ENCODE measurements at places on chromosomes 5 and 9.

DNA sequence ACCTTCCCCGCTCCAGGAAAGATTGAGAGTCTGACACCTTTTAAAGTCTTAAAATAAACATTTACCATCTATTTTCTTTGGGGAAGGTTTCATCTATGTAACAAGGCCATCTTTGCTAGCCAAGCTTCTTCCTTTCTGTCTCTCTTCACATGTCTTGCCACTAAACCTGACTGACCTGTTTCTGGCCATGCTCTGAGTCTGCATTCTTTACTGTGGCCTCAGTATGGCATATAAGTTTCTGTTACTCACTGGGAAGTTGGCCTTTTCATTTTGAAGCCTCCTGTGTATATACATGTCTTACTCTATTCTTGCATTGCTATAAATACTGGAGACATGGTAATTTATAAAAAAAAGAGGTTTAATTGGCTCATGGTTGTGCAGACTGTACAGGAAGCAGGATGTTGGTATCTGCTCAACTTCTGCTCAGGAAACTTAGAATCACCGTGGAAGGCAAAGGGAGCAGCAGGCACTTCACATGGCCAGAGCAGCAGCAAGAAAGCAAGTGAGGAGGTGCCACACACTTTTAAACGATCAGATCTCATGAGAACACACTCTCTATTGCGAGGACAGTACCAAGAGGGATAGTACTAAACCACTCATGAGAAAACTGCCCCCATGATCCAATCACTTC is 48.1 kb downstream of the KCNV2 start:
- no peak for DNase-seq

GRCh38 chr9:8533681-8534080 is 734.1 kb upstream of the DMAC1 start:
- DNase-seq = no peak

DNA sequence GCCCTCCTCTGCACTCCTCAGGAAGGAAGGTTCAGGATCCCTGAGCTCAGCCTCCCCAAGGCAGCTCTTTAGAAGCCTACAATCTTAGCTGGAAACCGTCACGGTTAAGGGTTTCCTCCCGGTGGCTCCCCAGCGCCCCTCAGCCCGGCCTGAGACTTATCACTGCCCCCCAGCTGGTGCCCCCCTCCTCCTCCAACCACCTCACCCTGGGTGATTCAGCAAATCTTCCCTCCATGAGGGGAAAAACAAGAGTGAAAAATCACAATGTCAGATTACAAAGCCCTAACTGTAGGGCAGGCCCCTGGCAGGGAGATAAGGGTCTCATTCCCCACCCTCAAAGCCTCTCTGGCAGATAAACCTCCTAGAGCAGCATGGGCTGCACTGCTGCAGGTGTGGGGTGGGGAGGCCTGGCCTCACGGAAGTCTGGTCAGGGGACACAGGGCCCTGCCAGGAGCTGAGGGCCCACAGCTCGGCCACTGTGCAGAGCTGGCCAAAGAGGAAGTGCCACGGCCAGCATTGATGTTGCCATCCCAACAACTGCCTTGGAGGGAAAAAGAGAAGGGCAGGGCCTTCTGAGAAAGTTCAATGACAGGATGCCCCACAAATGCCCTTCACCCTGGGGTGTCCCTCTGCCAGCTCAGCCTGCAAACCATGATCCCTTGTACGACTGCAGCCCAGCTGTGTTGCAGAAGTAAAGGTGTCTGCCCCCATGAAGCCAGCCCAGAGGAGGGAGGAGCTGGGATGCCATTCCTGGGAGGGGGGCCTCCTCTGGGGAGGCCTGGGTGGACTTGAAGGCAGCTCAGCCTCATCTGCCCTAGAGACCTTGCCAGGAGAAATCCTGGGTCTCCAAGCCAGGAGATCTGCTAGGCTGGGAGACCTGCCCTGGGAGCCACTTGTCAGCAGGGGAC is 25.9 kb downstream of the GFI1B start:
- no peak for DNase-seq

DNA sequence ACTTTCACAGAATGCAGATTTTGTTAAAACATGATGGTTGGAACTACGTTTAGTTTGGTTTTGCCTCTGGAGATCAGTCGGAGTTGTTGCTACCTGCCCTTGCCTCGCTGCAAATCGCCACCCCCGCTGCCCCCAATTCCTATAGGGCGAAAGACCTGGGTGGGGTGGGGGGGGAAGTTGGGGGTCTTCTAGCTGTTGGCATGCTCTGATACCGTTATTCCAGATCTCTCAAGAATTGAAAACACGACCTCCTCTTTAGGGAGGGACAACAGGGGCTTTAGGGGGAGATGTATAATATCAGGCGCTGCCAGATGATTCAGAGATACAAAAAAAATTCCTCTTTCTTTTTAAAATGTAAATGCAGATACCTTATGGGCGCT is 36.4 kb upstream of the NFIB start:
- DNase-seq = no peak

- DNase-seq = no peak
Measured at GRCh38 chr5:179827680-179828079, 7.0 kb downstream of the SQSTM1 start.

DNA sequence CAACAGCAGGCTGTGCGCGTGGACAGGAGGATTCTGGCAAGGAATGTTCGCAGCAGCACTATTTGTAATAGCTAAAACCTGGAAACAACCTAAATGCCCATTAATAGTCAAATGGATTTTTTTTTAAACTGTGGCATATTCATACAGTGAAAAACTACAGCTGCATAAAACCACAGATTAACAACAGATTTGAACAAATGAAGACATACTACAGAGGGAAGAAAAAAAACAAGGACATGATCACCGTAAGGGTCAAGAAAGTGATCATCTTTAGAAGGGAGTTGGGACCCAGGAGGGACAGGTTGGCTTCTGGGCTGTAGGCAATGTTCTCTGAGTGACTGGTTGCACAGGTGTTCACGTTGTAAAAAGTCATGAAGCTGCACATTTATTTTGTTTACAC is 1.2 kb upstream of the TMOD1 start:
- DNase-seq = no peak

DNA sequence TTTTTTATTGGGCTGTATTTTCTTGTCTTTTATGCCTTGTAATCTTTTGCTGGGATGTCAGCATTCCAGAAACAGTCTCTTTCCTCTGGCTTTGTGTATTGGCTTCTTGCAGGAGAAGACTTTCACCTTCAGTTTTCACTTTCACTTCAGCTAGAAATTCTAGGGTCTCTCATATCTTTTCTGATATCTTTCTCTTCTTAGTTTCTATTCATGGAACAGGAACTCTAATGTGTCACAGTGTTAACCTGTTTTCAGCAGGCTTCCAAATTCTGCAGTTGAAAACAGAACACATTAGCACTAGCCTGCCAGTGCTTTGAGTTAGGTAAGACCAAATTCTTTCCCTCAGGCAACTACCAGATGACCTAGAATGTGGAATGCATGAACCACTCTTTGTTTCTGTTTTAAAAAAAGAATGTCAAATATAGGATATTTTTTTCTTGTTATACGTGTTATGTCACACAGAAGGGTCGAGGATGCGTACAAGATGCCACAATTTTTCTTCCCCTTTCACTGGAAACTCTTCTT is 164.7 kb downstream of the TUSC1 start:
- DNase-seq = no peak

DNA sequence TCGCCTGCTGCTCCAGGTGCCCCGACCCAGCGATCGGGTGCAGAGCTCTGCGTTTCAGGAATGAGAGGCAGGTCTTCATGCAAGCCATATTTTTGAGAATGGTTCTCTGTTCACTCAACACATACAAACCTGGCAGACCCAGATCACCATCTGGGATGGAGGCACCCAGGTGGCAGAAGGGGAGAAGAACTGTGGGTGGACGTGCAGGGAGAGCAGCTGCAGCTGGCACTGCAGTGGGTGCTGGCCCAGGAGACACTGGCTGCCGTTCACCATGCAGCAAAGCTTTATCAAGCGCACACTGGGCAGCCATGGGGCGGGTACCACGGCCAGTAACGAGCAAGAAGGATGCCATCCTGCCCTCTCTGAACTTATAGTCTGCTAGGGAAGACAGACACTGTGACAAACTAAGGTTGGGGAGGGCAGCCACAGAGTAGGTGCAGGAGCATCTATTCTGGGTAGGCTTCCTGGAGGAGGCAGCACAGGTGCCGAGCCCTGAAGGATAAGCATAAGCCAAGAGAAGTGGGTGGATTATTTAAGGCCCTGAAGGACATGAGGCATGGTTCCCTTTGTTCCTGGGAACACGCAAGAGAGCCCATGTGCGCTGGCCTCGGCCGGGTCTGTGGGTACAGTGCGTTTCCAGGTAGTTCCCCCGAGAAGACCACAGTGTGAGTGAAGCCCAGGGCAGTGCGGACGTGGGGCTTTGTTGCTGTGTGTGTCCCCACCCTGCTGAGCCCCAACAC is 46.2 kb upstream of the FCN2 start:
- DNase-seq = no peak

- DNase-seq = no peak
Measured at GRCh38 chr9:100131216-100131615, 32.2 kb downstream of the INVS start.

GRCh38 chr9:36729906-36730305 is 157.2 kb downstream of the MELK start:
- peak; percentile 27 for DNase-seq

- DNase-seq = peak; percentile 78
Measured at GRCh38 chr5:110478895-110479294, 247.6 kb downstream of the TMEM232 start.

DNA sequence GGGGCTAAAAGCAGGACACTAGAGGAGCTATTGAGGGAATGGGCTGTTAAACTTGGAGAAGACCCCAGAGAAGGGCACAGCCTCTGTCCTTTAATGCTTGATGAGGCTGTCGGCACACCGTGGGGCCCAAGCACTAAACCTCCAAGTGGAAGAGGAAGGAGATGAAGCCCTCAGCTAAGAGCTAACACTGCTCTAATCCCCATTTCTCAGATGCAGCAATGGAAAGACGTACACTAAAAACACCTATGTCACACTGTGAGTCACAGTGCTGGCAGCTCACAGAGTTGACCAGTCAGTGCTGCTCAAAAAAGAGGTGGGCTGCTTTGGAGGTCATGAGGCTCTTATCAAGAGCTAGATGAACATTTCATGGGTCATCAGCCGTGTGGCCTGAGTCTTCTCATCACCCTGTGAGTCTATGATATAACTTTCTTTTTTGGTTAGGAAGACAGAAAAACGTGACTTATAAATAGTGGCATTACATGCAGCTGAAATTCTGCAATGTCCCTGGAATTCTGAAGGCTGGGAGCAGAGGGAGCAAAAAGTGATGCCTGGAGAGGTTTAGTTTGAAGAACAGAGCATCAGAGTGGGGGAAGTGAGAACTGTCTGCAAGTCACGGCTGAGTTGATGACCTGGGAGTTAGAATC is 21.5 kb downstream of the TNFSF8 start:
- DNase-seq = peak; percentile 52

- peak; percentile 68 for DNase-seq
Measured at GRCh38 chr9:134814598-134815215, 65.9 kb upstream of the FCN2 start.

DNA sequence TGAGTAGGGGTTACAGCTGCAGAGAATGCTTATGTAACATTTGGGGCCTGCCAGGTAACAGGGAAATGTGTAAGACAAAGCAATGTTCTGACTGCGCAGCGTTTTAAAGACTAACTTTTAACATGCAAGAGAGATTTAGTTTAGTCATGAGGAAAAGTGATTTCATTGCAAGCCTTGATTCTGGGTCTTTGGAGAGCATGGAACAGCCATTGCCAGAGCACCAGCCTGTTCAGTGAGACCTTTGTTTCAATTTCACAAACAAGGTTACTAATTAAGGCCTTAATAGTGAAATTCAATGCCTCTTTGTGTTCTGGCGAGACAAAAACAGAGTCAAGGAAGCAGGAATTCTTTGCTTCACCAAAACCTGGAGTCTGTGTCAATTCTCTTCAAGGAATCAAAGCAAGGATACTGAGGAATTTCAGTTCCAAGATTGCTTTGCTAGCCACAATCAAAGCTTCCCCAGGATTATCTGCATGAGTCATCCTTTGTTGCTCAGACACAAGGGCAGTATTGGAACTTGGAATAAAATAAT is 14.4 kb downstream of the CKMT2 start:
- peak; percentile 75 for DNase-seq

DNA sequence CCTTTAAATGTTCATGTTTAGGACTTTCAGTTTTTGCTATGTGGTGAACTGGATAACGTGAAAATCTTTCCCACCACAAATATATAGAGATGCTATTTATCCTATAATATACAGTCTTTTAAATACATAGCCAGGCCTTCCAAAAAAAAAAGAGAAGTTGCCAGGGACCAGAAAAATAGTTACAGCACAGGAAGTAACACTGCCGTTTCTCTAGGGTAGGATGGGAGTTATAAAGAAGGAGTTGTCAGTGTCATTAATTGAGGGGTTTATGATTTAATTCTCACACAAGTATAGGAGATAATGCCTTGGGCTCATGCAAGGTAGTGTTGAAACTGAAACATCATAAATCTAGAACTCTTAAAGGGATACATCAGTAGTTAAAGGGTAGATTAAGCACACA is 83.9 kb downstream of the LRRC70 start:
- no peak for DNase-seq

- DNase-seq = no peak
Measured at GRCh38 chr5:22053195-22053594, 799.9 kb downstream of the CDH12 start.

DNA sequence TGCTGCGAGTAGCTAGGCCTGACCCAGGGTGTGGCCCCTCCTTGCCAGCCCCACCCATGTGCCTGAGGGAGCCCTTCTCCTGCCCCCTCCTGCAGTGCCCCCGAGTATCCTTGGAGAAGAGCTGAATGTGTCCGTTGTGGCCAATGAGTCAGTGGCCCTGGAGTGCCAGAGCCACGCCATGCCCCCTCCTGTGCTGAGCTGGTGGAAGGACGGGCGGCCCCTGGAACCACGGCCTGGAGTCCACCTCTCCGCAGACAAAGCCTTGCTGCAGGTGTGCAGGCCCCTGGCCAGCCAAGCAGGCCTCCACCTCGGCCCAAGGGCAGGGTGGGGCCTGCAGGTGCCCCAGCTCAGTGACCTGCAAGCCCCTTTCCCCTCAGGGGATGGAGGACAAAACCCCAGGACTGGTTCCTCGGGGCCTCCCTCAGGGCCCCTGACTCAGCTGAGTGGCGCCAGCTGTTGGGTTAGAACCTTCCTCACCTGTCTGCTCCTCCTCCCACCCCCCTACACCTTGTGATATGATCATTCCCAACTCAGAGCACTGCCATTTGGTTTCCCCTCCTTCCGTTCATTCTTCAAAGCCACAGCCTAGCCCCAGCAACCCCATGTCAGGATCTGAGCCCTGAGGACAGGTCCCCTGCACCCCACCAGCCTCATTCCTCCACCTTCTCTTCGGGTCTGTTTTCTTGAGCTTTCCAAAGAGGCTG is 80.0 kb upstream of the ASS1 start:
- DNase-seq = no peak

- no peak for DNase-seq
Measured at GRCh38 chr5:95808013-95808685, 14.4 kb downstream of the GLRX start.

GRCh38 chr9:38683336-38683735 is 36.6 kb downstream of the FAM240B start:
- DNase-seq = no peak

- DNase-seq = no peak
Measured at GRCh38 chr9:122988920-122989621, 44.4 kb upstream of the GPR21 start.
